Activated CD8-positive, alpha-beta T cell treated with anti-CD3 and anti-CD28 coated beads, Interleukin-2, amount 10 ng/mL, durations not matched to agents 7 days and 5 days (primary cell): ENCODE measurements at places on chromosomes 2 and 18.

GRCh38 chr2:112811841-112812306 is 24.7 kb downstream of the IL1B start:
- H3K4me3 ChIP-seq = no peak overlapping the region
- H3K27me3 ChIP-seq = no peaks in the 10 kb centered on the region
- H3K27ac ChIP-seq = no peak overlapping the region
- peaks cover 15% of the 10 kb centered on the region for H3K4me1 ChIP-seq

GRCh38 chr2:52881606-52882005 is 886.0 kb upstream of the CHAC2 start:
- no peak overlapping the region for H3K4me3 ChIP-seq
- H3K36me3 ChIP-seq = no peaks in the 10 kb centered on the region
- DNase-seq = no peak

GRCh38 chr2:59744436-59744835 is 809.0 kb downstream of the BCL11A start:
- no peaks in the 10 kb centered on the region for H3K4me1 ChIP-seq
- H3K27me3 ChIP-seq = peaks cover 2% of the 10 kb centered on the region
- no peak overlapping the region for H3K4me3 ChIP-seq
- no peak for DNase-seq
- no peak overlapping the region for H3K27ac ChIP-seq

DNA sequence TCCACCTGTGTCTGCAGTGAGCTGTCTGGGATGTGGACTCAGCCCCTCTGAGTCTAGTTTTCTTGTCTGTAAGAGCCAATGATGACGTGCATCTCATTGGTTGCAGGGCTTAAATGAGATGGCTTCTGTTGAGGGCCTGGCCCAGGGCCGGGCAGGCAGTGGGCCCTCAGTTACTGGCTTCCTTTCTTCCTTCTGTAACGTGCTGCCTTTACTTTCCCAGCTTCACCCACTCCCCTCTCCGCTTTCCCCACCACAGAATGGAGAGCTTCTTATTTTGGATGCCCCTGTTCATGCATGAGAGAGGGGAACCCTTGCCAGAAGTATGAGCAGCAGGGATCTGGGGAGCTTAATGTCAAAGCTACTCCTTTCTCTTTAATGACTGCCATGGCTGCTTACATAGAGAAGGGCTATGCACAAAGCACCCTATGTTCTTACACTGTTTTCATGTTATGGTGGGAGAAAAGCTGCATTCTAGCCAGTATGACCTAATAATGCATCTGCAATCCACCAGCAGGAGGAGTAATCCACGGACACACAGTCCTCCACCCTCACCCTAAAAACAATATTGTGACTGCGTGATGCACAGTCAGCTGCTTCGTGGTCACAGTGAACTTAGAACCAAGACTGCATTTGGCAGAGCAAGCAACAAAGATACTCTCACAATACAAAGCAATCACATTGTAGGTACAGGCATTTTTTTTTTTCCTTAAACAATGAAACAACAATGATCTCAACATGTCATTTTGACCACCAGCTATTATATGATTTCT is 37.2 kb downstream of the CREG2 start:
- DNase-seq = no peak
- no peaks in the 10 kb centered on the region for H3K4me1 ChIP-seq
- H3K36me3 ChIP-seq = no peaks in the 10 kb centered on the region
- H3K27ac ChIP-seq = no peak overlapping the region
